Body of pancreas (tissue), 4 donors: ENCODE measurements at places on chromosomes 4 and X. TPM values are rescaled to one million over a fixed set of nuclear protein-coding genes. Genes with fewer than 3 reads are reported as not detected.

SULT1B1 gene
- 1.8 TPM for total RNA-seq

DIPK2B gene
- 4.0 TPM for total RNA-seq

DKK2 gene
- total RNA-seq, result 0.52 TPM

ZFYVE28 gene
- total RNA-seq, result 16.8 TPM

GATA1 gene
- not detected for total RNA-seq

DCAF12L1 gene
- not detected for total RNA-seq

DNAAF6 gene
- not detected for total RNA-seq

TRO gene
- total RNA-seq, result 28.0 TPM

HERC6 gene
- total RNA-seq, result 2.3 TPM

NFKB1 gene
- total RNA-seq, result 14.5 TPM

FAM13A gene
- 64.3 TPM for total RNA-seq
